ENCODE measurements at places on chromosomes 16 and 17. TPM values are rescaled to one million over a fixed set of nuclear protein-coding genes. Genes with fewer than 3 reads are reported as not detected.

MILR1 gene
- 6.5 TPM for total RNA-seq

KCNAB3 gene
- total RNA-seq, result 4.1 TPM

CLEC3A gene
- not detected for total RNA-seq

CHMP6 gene
- 30.3 TPM for total RNA-seq

BOLA2 gene
- total RNA-seq, result 9.0 TPM

Data from metanephros (tissue), 2 donors.